Chondrocyte (in vitro differentiated cells): ENCODE measurements at places on chromosomes 1 and 21. TPM values are rescaled to one million over a fixed set of nuclear protein-coding genes. Genes with fewer than 3 reads are reported as not detected.

ANGPTL3 gene
- total RNA-seq: 0.10 TPM in 1 of 3 replicates, not detected in the others

SLAMF1 gene
- not detected in 3 replicates for total RNA-seq

PLPP3 gene
- 20.2 to 20.5 TPM (median 20.4 TPM) in 3 replicates for total RNA-seq

GRCh38 chr1:41344708-41345159, 16.5 kb upstream of the FOXO6 start:
- DNase-seq: no peak

GRCh38 chr1:201769966-201770365, 59.0 kb upstream of the IPO9 start:
- DNase-seq: no peak

DNA sequence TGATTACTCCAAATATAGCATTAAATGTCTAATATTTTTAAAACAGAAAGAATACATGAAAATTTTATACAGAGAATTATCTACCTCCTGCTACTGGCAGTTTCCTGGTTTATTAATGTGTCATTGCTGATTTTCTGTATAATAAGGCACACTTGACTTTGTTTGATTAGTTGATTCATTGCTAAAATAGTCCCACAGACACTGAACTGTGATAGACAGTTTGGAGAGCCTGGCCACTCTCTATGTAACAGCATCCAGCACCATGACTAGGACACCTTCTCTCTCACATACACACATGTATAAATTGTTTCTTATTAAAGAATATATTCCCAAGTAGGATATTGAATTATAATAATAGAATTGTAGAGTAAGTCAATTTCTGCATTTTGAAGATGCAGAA, 368.5 kb upstream of the SNX7 start:
- DNase-seq: no peak

DNA sequence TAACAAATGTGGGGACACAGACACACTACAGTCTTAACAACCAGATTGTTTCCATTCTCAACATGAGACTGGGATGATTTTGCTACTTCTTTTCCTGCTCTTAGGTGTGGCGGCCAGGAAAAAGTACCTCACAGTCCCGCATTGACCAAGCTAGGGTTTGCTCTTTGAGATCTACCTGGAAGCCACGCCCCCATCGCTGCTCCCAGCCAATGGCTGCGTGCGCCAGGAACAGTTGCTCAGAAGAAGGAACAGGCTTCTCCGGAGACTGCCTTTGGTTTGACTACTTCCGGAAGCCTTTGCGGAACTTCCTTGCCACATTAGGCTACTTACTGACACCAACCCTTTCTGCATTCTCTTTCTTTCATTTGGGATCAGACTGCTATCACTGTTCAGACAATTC, 44.2 kb upstream of the PLD5 start:
- no peak for DNase-seq

GRCh38 chr21:18620436-18620835, 216.9 kb upstream of the TMPRSS15 start:
- no peak for DNase-seq

DNA sequence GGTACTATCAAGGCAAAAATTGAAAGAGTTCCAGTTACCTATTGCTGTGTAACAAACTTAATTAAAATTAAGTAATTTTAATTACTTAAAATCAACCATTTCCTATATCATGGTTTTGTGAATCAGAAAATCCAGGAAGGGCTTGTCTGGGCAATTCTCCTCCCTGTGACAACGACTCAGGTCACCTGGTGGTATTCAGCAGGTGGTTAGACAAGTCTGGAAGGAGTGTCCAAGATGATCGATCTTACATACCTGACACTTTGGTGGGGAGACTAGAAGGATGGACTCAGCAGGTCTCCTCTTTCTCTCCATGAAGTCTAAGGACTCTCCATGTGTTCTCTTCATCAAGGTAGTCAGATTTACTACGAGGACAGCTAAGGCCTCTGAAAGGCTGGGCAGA, 22.9 kb downstream of the SERPINC1 start:
- no peak for DNase-seq

DNA sequence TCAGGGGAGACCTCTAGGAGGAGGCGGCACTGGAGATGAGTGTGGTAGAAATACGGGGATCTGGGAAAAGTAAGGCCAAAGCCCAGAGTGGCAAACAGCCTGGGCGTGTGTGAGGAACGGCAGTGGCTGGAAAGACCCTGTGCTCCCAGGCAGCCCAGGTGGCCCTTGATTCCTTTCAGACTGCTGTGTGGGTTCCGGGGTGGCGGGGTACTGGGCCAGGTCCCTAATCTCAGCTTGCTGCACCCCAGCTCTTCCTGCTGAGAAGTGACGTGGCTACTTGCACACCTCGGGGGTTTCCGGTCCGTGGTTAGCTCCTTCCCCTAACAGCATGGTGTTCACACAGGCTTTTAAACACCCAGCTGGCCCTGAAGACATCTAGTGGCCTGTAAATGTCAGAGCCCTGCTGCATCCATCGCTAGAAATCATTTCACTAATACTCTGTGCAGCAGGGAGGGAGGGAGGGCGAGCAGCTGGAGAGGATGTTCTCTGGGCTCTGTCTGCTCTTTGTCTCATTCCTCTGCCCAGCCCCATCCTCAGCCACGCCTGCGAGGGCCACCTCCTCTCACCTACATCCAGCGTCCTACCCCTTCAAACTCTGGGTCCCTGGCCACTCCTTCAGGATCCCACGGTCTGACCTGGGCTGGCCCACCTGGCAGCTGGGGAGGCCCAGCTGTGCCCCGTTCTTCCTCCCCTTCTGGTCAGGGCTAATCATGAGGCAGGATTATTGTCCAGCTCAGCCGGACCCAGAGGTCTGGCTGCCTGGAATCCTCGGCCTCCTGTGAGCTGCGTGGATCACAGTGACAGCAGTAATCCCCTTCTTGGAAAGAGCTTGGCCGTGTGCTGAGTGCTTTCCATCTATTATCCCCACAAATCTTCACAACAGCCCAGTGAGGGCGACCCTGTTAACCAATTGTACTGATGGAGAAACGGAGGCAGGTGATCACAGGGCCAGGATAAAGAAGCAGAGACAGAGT, 7.2 kb downstream of the ZDHHC18 start:
- DNase-seq: no peak

GRCh38 chr1:164785841-164786534, 227.0 kb downstream of the PBX1 start:
- no peak for DNase-seq

- no peak for DNase-seq
These were observed 84.7 kb upstream of the ETS2 start for GRCh38 chr21:38721055-38721454.

GRCh38 chr1:23249787-23250454, 32.6 kb upstream of the HTR1D start:
- DNase-seq: no peak
